Urinary bladder (tissue), 4 donors: ENCODE measurements at places on chromosomes 1 and 21.

DNA sequence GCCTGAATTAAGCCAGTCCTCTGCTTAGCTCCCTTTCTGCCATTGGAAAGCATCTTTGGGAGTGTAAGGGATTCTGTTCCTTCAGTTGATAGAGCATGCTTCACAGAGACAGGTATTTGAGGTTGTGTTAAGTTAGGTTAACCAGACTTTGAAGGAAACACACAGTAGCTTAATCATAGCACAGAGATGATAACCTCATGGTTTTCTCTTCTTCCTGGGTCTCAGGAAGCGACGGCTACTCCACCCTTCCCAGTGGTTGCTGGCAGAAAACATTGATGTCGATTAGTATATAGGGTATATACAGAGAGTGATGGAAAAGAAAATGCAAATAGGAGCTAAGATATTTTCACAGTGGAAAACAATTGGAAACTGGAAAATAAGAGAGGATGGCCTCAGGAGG is 42.0 kb downstream of the S1PR1 start:
- DNase-seq: no peak

DNA sequence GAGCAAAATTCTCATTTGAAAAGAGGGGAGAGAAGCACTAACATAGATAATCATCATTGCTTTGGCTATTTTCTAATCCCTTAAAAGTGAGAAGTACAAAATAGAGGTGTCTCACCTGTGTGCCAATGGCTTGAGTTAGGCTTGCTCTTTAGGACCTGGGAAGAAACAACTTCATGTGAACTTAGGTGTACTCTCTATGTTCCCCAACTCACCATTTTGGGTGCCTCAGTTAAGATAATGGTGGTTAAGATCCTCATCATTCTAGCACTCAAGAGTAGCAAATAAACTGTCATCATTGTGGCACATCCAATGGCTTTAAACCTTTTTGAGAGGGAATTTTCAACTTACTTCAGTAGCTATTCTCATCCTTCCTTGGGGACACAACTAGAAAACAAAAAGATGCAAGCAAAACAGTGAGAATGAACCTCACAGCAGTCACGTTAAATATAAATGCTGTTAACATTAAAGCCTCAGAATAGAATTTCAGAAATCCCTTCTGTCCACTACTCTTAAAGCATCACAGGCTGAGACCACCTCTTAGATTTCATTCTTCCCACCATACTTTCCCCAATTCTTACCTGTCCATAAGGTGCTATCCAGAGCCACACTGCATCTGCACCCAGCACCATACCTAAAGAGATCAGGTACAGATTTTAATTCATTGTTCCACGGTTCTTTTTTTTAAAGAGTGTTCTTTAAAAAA is 1.2 kb downstream of the GAS5 start:
- no peak for DNase-seq

GRCh38 chr1:243848165-243848857 is 1.7 kb downstream of the AKT3 start:
- DNase-seq: no peak

DNA sequence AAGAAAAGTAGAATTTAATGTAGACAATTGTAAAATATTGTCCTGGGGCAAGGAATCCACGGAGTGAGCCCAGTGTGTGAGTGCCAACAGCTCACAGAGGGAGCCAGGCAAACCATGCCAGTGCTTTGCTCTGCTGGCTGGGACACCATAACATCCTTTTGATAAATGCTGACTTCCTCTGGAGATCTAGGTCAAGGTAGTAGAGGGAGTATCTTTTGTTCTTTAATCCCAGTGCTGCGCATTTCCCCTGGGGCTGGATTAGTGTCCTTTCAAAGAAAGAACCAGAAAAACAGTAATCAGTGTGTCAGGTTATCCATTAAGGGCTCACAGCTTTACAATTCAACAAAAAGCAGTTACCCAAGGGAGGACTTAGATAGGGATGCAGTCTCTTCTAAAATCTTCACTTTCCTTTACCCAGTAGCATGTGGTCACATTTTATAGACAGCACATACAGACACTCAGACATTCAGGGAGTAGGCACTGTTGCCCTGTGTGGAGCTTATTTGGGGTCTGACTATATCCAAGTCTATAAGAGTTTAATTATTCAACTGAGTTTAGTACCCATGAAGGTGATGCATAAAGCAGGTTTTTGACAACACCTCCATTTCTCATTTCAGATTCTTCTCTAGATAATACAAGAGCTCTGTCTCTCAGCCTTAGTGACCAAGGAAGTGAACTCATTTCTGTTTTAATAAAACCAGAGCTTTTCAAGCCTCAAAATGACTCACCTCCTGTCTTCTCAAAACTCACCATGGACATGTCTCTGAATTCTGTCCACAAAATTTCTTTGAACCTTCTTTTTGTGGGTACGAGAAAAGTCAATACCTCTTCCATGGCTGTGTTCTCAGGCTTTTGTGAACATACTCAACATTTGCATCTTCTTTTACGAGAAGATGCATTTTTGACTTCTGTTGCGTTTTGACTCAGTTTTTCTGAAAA is 215.3 kb downstream of the BRINP2 start:
- no peak for DNase-seq

- peak; percentile 36 for DNase-seq
These were observed 125.9 kb downstream of the RHOU start for GRCh38 chr1:228860911-228861831.

GRCh38 chr1:10973552-10973951 is 38.9 kb upstream of the TARDBP start:
- DNase-seq: no peak

- DNase-seq: no peak
These were observed 29.9 kb upstream of the EDN2 start for GRCh38 chr1:41514381-41514780.
